ENCODE measurements at places on chromosomes 4 and X.

GRCh38 chr4:111213531-111213930, 590.7 kb upstream of the PITX2 start:
- DNase-seq: no peak

GRCh38 chrX:5145957-5146356, 1082.7 kb downstream of the NLGN4X start:
- no peak for DNase-seq

GRCh38 chr4:8336412-8337075, 67.0 kb downstream of the HTRA3 start:
- no peak for DNase-seq

DNA sequence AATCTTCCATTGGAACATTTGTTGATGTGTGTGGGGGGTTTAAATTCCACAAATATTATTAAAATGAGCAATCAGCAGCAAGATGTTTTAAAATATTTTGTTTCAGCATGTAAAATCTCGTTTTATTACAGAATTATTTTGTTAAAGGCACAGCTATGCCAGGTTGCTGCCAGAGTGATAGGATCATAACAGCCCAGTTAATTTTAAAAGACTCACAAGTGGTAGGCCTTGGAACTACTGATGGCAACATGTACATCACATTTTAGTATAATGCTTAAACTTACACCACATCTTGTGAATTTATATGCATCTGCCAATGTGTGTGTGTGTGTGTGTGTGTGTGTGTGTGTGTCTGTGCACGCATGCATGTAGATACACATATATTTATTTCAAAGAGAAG, 97.8 kb upstream of the SPRY1 start:
- DNase-seq: no peak

DNA sequence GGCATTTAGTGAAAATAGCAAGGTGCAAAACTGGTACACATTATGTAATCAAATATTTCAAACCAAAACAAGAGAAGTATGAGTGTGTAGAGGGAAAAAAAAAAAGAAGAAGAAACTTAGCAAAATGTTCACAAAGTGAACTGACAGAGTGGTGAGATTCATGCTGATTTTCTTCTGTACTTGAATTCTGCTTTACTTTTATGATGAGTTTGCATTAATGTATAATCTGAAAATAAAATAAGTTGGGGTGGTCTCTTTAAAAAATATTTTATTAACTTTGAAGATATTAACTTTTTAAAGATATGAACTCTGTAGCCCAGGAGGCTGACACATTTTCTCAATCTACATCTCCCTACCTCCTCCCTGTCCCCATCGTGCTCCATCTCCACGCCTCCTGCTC, 185.1 kb downstream of the QDPR start:
- DNase-seq: no peak

DNA sequence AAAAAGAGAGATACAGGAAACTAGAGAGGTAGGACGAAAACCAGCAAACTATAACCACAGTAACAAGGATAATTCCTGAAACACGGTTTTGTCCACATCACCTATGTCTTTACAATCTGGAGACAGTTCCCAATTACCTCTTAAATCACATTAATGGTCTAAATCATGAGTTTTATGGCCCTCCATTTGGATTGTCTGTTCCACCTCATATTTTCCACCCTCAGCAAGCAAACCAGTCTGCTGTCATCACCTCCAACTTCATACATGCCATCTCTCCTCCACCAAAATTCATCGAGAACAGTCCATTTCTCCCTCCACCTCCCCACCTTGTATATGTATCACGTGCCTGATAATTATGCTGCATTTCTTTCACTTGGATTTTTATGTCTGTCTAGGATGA, 107.3 kb downstream of the SH3RF1 start:
- no peak for DNase-seq

DNA sequence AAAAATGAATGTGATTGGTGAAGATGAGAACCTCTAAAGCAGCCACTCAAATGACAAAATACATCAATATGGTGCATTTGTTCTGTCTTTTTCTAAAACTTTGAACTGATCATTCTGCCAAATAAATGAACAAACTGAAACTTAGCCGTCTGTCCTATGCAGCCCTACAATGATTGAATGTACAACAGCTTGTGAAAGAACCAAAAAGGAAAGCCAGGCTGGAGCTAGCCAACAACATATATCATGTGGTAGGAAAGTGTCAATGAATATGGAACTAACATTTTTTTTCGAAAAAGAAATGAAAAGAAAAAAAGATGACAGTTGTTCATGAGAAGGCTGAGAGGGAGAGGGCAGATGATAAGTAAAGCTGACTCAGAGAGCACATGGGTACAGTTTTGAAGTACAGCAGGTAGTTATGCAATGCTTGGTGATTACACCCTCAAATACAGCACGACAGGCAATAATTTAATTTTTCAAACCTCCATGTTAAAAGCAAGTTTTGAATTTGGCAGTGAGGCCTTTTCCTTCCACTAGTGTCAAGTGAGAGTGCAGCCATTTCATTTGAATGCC, 21.2 kb upstream of the SLC7A11 start:
- DNase-seq: no peak

DNA sequence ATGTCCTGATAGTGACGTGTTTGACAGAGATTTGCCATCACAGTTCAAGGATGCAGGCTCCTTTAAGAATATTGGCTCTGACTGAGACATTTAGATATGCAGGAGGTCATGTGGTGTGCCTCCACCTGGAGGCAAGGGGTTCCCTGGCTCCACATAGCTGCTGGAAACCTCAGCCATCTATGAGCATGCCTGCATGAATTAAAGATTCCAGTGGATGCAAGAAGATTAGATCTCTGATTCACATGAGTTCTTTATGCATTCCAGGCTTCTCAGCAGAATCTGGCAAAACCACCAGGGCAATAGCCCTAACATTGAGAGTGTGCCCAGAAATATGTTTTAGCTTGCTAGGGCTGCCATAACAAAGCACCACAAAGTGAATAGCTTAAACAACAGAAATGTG, 298.5 kb upstream of the AADAT start:
- DNase-seq: no peak

DNA sequence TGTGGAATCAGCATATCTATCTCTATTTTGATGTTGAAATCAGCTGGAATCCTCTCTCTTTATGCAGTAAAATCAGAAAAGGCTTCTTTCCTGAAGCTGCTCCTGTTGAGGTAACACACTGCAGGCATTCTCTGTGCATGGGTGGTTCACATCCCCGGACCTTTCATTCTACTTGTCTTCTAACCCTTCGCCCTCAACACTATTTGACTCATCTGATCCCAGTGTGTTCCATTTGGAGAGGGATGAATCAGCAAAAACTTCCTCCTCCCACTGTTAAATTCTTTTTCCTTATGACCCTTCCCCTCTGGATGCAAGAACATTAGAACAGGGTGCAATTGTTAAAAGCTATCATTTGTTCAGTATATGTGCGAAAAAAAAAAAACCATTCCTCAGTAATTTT, 67.4 kb downstream of the RNF150 start:
- DNase-seq: no peak

GRCh38 chr4:71290074-71290473, 48.7 kb upstream of the SLC4A4 start:
- DNase-seq: no peak

DNA sequence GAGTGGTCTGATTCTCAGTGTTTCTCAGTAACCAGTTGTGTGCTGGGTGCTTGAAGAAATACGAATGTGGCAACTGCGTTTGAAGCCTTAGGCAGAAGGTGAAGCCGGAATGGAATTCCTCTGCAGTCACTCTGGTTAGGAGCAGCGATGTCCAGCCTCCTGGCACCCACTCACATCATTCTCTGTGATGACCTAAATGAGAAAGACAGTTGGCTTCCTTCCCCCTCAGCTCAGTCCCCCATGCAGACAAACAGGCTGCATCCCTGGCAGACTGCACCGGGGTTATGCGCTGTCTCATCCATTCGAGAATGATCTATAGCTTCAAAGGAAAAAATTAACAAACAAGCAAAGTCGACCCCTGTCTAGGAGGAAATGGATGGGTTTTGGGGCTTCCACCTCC, 170.1 kb upstream of the SCML1 start:
- DNase-seq: no peak

DNA sequence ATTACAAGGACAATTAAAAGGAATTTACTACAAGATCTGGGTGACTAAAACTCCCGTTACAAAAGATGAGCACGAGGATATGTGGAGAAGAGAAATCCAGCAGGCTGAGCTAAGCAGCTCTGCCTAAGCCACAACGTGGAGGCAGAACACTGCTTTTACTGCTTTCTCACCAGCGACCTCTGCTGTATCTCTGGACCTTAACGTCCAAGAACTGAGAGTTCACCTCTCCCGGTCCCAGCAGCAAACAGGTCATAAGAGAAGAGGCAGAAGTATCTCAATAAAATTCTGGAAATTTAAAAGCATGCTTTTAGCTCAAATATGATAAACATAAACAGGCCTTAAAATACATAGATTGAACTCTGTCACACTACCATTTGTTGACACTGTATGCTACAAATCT, 81.0 kb downstream of the ADGRA3 start:
- peak; percentile 8 for DNase-seq

GRCh38 chr4:6937201-6937600, 27.6 kb downstream of the TBC1D14 start:
- DNase-seq: no peak

Data from activated CD4-positive, alpha-beta T cell treated with anti-CD3 and anti-CD28 coated beads for 48 hours (primary cell).